ENCODE measurements at places on chromosomes 13 and 19. TPM values are rescaled to one million over a fixed set of nuclear protein-coding genes. Genes with fewer than 3 reads are reported as not detected.

KLK4 gene
- total RNA-seq: not detected

RYR1 gene
- 0.80 TPM for total RNA-seq

ALOX5AP gene
- total RNA-seq: 7.9 TPM

ANGPTL8 gene
- 0.84 TPM for total RNA-seq

B3GNT8 gene
- 3.5 TPM for total RNA-seq

SMIM44 gene
- not detected for total RNA-seq

CNFN gene
- 0.91 TPM for total RNA-seq

LYPD3 gene
- total RNA-seq: 0.74 TPM

APOC4 gene
- not detected for total RNA-seq

Measured in right cardiac atrium (tissue), 5 donors.